ENCODE measurements at places on chromosomes 1 and 21. TPM values are rescaled to one million over a fixed set of nuclear protein-coding genes. Genes with fewer than 3 reads are reported as not detected.

- DNase-seq, result no peak
Measured at GRCh38 chr1:17874710-17875109, 119.6 kb downstream of the ACTL8 start.

DNA sequence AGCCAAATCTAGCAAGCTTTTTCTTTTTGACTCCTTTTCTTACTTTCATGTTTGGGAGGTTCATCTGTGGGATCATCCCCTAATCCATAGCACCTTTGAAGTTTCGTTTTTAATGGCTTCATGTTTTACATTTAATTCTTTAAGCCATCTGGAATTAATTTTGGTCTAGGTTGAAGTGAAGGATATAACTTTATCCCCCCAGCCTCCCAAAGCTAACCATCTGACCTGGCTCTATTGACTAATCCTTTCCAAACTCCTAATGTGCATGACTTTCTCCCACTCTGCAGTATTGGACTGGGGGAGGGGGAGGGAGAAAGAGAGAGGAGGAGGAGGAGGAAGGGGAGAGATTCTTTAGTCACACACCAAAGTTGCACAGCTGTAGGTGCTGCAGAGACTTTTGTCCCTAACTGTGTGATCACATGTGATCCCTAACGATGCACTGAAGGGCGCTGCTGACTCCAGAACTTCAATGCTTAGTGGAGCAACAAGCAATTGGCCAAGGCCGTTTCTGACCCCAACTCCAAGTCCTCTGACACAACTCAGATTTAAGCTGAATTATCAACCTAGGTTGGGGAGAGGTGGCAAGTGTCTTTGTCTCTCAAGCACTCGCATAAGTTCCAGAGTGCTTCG lies 191.6 kb downstream of the HUNK start:
- no peak for DNase-seq

DNA sequence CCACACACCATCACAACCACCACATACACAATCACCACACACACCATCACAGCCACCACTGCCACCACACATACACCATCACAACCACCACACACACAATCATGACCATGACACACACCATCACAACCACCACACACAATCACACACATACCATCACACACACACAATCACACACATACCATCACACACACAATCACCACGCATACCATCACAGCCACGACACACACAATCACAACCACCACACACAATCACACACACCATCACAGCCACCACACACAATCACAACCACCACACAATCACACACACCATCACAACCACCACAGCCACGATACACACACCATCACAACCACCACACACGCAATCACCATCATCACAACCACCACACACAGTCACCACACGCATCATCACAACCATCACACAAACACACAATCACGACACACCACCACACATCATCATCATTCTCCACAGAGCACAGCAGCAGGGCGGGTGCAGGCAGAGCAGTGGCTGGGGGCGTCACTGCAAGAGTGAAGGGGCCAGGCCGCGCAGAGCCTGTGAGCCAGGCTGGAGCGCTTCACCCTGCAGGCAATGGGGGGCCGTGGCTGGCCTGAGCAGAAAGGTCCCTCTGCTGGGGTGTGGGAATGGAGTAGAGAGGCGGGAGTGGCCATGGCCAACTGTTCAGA lies 32.6 kb downstream of the CDCP2 start:
- DNase-seq, result no peak

DNA sequence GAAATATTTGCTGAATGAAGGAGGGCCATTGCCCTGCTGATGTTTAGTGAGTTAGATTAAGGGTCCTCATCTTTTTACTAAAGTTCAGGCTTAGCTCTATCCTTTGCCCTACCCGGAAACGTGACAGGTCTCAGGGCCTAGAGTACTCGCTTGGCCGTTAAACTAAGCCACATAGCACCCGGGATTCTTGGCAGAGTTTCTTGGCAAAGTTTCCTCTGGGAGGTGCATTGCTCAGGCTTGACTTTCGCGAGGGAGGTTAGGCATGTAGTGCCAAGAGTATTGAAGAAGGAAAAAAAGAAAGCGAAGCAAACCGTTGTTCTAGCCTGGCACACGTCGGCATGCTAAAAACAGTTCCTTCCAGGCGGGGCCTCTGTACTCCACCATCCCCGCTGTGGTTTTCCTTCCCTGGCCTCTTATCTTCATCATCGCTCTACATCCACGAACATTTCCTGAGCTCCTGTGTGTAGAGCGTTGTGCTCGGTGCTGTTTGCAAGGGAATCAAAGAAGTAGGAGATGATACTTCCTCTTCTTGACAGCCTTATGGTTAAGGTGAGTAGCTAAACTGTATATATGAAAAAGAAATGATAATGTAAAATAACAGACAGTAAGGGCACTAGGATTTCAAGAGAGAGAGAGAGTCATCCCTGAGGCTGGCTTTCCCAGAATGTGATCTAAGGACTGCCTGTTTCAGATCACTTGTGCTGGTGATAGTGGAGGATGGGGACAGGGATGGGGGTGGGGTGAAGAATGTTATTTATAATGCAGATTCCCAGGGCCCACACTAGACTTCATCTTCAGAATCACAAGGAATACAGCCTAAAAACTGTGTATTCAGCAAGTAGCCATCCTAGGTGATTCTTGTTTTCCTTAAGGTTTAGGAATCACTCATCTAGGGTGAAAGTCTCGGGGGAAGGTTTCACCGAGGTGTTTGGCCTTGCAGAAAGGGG lies 18.8 kb downstream of the RNF220 start:
- DNase-seq, result no peak

- DNase-seq, result no peak
Measured at GRCh38 chr1:3162322-3162882, 93.4 kb downstream of the PRDM16 start.

- DNase-seq, result no peak
Measured at GRCh38 chr1:6930732-6931300, 145.6 kb downstream of the CAMTA1 start.

GRCh38 chr1:15128520-15129313 lies 24.8 kb upstream of the TMEM51 start:
- peak; percentile 83 for DNase-seq

DNA sequence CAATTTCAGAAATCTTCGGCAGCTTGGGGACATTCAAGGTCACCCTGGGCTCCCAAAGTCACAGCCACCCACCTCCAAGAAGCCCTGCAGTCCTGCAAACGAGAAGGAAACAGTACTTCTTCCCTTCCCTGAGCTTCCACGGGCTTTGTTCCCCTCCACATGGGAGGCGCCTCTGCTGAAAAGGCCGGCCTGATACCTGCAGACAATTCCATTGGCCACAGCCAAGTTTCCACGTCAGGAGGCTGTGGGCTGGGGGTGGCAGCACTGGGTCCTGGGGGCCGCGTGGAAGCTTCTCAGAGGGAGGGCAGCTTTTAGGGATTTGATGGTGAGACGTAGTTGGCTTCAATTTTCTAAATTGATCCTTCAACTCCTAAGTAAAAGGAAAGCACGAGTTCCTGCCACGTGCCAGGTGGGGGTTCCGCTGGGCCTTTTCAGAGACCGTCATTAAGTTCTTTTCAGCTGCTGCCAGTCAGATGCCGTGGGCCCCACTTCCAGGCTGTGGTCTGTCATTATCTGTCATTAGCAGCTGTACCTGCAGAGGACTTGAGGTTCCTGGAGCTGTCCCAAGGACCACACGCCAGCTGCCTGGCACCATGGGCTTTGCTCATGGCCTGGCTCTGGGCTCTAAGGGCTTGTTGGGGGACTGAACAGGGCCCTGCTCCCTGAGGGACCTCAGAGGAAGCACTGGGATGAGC lies 98.7 kb downstream of the CRYAA start:
- no peak for DNase-seq

- no peak for DNase-seq
Measured at GRCh38 chr1:234975122-234975940, 153.3 kb downstream of the TOMM20 start.

Gene PODN
- 245 TPM for total RNA-seq

Gene TNFAIP8L2
- total RNA-seq, result not detected

Gene SETSIP
- not detected for total RNA-seq

Gene TMEM51
- not detected for total RNA-seq

Gene LIN9
- 0.43 TPM for total RNA-seq

Gene SUMO3
- total RNA-seq, result 69.2 TPM

Gene ADORA3
- total RNA-seq, result 3.6 TPM

Gene RBP7
- 119 TPM for total RNA-seq

Gene RABGGTB
- 17.7 TPM for total RNA-seq

Gene NCSTN
- total RNA-seq, result 141 TPM

Gene TGFB2
- 9.9 TPM for total RNA-seq

All from ascending aorta (tissue), 2 donors.